Activated T-helper 1 cell treated with anti-CD3 and anti-CD28 coated beads, Interleukin-2, amount 50 U/mL, for 16 hours (primary cell): ENCODE measurements at places on chromosomes 4 and X.

GRCh38 chr4:73019462-73020047 is 50.0 kb downstream of the COX18 start:
- DNase-seq: no peak

DNA sequence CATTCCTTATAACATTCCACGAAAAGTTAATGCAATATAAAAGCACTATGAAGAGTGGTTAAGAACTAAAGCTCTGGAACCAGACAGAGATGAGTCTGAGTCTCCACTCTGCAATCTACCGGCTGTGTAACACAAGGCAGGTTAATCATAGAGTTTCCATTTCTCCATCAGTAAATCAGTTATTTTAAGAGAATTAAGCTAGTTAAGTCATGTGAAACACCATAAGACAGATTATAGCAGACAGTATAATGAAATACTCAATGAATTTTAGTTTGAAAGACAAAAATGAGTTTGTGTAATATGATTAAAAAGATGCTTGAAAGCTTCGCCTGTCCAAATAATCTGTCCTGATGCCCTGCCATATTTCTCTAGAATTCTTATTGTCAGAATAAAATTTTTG is 282.6 kb upstream of the ACTRT1 start:
- DNase-seq: no peak

GRCh38 chr4:17535242-17535641 is 20.3 kb downstream of the CLRN2 start:
- DNase-seq: no peak

DNA sequence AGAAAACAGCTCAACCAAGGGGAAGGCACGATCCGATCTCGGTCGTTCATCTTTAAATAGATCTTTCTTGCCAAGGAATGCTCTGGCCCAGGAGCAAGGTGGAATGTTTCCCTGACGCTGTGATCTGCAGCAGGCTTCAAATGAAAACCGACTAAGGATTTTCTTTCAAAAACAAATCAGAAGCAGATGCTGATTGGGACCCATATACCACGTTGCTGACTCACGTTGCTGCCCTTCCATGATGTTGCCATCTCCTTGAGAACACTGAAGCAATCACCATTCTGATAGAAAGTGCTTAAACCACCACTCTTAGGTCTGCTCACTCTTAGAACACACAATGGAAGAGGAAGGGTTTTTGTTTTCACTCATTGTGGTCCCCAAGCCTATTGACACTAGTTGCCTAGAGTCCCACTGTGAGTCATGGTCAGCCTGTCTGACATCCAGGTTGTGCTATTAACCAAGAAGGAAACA is 26.1 kb downstream of the LAMTOR3 start:
- no peak for DNase-seq

DNA sequence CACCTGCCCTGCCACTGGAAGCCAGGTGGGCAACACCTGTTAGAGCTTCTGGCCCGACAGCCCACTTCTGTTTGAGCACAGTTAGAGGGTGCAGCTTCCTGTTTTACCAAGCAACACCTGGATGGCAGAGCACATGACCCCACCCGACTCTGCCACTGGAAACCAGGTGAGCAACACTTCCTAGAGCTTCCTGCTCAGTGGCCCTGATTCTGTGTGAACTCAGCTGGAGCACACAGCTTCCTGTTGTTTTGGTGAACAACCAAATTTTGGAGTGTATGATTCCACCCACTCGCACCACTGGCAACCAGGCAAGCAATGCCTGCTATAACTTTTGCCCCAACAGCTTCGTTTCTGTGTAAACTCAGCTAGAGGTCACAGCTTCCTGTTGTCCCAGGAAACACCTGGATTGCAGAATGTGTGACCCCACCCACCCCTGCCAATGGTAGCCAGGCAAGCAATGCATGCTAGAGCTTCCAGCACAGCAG is 163.8 kb upstream of the KLF8 start:
- DNase-seq: no peak

GRCh38 chr4:33453436-33453835 is 2733.3 kb downstream of the PCDH7 start:
- DNase-seq: no peak

DNA sequence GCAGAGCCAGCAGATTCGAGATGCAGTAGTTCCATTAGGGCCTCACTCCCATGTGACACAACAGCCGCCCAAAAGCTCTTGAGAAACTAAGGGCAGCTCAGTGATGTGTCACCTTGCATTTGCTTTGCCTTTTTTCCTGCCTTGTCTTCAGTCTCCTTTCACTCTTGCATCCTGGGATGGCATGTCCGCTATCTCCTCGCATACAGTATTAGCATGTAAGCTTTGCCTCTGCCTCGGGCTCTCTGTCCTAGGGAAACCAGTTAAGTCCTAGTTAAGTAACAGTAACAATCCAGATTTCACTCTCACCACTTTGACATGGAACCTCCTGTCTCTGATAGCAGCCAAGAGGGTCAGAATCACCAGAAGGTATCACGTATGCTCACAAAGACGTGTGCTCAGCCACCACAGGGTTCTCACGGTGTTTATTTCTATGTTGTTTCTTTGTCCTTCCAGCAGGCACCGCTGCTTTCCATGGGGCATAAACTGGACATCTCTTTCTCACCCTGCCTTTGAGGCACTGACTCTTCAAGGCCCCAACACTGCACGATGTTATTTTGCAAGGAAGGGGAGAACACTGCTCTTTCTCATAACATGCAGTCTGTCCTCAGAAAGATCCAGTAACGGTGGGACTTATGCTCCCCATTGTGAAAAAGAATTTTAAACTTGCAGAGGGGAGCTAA is 26.7 kb upstream of the SORBS2 start:
- DNase-seq: no peak

DNA sequence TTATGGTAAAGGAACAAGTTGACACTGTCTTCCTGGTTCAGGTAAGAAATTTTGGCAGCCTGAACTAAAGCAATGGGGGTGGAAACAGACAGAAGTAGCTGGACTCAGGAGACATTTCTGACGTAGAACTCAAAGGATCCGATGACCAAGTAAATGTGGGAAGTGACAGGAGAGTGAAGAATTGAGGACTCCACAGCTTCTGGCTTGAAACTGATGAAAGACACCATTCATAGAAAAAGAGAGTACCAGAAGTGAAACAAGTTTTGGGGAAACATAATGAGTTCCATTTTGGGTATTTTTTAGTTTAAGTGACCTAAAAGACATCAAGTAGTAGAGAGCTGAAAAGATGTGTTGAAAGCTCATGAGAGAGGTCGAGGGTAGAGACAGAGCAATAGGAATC is 5.7 kb downstream of the FAM120C start:
- no peak for DNase-seq

GRCh38 chr4:87977521-87978278 is 2.2 kb downstream of the SPP1 start:
- DNase-seq: no peak

DNA sequence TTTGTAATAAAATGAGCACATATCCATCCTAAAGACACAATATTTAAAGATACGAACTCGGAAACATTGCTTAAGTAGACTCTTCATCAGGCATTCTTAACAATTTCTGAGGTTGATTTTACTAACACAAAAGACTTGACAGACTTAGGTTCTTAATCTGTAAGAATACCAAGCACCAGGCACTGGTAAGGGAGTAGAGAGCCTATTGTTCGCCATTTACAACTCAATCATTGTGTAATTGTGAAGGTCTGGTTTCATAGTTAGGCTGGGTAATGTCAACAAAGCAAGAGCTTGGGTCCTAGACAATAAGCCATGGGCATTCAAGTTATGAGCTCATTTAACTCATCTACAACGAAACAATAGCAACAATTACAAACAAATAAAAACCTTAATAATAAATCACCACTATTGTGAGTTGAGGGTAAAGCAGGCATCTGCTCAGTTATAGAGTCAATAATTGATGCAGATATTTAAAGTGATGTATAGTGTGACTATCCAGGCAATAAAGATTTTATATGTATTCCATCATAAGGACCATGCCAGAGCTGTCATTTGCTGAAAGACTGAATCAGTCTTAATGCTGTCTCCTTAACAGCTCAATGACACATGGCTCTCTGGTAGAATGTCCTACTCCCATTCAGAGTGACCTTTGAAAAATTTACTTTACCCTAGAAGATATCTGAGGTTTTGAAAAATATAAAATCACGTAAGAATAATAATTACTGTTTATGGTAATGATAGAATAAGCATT is 664.0 kb upstream of the PCDH7 start:
- DNase-seq: no peak

GRCh38 chrX:137479386-137479785 is 86.5 kb upstream of the ZIC3 start:
- DNase-seq: no peak

- no peak for DNase-seq
Measured at GRCh38 chrX:22136711-22137110, 104.6 kb downstream of the PHEX start.

DNA sequence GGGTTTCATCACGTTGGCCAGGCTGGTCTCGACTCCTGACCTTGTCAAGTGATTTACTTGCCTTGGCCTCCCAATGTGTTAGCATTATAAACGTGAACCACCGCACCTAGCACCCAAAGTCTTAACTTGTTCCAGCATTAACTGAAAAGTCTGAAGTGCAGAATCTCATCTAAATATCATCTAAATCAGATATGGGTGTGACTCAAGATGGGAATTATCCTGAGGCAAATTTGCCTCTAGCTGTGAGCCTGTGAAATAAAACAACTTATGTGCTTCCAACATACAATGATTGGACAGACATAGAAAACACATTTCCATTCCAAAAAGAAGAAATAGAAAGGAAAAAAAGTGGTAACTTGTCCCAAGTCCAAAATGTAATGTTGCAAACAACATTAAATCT is 641.1 kb upstream of the ATOH1 start:
- DNase-seq: no peak

GRCh38 chrX:119728487-119728886 is 29.9 kb upstream of the SOWAHD start:
- no peak for DNase-seq

GRCh38 chr4:89439533-89439932 is 131.9 kb upstream of the GPRIN3 start:
- no peak for DNase-seq

GRCh38 chr4:151202851-151203455 is 74.0 kb upstream of the PRSS48 start:
- no peak for DNase-seq

DNA sequence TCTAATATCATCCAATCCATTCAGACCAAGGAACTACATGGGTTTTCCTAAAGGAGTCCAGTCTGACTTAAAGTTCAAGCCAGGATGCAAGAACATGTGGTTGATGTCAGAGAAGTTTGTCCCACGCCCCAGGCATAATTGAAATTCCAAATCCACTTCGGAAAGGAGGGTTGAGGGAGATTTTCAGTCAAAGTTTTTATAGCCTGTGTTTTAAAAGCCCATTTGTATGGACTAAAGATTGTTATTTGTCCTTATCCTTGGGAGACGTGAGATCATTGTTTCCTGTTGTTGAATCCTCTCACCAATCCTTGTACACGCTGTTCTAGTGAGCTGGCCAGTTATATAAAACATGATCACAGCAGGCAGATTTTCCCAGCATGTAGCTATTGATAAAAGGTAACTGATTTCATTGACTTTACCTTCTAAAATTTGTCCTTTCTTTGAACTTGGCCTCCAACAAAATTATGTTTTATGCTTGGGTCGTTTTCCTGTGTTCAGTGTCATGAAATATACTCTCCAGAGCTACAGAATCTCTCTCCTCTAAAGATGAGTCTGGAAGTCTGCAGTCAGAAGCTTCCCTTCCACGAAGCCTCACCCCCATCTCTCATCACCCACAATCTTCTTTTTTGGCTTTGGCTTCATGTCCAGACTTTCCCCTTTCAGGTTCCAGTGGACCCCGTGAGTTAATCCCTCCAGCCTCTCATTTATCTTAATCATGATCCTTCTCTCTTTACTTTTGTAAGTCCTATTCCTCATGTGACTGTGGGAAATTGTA is 92.9 kb downstream of the ATP10D start:
- DNase-seq: no peak

DNA sequence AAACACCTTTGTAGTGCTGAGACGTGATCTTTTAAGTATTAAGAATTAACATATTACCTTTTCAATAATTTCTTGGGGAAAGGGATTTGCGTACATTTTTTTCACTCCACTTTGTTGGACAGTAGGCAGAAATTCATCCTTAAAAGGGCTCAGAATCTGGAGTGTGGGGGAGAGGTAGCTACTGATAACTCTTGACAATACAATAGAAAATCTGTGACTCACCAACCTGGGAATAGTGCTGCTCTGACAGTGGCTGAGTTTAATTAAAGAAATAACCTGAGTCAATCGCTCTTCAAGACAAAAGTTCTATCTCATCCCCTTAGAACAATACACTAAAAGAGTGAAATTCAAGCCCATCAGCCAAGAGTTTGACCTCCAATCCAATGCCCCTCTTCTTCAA is 60.2 kb downstream of the SLC9A7 start:
- DNase-seq: no peak

GRCh38 chr4:153074486-153074885 is 129.8 kb upstream of the TRIM2 start:
- DNase-seq: no peak

- no peak for DNase-seq
Measured at GRCh38 chr4:143407474-143407873, 70.8 kb downstream of the GAB1 start.

- no peak for DNase-seq
Measured at GRCh38 chr4:133618963-133619362, 469.9 kb downstream of the PCDH10 start.

DNA sequence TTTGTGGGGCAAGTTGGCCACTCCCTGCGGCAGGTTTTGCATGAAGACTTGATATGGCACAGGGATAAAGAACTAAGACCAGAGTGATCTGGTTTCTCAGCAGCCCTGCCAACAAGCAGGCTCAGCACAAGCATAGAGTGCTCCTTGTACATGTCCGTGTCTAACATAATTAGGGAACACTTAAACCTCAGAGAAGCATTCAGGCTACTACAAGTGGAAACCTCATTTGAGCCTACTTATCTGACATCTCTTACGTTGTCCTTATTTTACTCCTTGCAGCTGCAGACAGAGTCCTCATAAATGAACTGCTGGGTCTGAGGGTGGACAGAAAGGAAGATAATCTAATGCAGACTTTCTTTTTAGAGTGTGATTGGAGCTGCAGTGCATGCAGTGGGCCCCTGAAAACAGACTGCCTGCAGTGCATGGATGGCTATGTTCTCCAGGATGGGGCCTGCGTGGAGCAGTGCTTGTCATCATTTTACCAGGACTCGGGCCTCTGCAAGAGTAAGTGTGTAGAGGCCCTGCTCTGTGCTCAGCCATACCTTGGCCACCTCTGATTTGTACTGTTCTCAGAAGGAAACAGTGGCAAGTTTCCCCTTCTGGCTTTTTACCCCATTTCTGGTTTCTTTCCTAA is 179.1 kb upstream of the ANXA3 start:
- DNase-seq: no peak

DNA sequence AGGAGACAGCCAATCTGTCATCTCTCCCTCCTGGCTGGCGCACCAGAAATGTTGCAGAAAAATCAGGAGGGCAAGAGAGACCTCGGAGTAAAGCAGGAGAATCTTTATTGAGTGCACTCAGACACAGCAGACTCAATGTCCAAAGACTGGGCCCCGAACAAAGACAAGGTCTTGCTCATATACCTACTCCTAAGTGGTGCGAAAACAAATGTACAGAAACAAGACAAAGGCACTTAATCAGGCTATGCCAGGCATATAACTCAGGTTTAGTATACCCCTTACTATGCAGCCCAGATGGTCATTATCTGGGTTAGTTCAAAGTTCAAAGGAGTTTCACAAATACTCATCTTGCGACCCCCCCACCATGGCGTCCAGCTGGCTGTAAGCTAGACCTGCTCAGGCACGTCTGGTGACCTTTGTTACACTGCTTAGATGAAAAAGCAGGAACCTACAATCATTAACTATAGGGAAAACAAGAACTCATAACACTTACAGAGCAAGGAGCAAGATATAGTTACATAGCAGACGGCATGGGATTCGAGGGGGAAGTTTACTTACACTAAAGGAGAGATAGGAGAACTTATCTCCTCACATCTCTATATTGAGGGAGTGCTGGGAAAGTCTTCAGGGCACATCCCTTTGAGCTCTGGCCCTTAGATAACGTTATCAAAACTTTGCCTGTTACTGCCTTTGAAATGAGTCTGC is 27.5 kb downstream of the SULT1E1 start:
- no peak for DNase-seq
